Stimulated activated CD4-positive, alpha-beta T cell treated with anti-CD3 and anti-CD28 coated beads, Interleukin-12 subunit alpha, Interleukin-12 subunit beta, amount 100 ng/mL, for 4 hours (primary cell): ENCODE measurements at places on chromosomes 2 and 18.

GRCh38 chr2:12107321-12107720 is 360.9 kb downstream of the LPIN1 start:
- no peak for DNase-seq

GRCh38 chr18:24015639-24016631 is 1.4 kb downstream of the TTC39C start:
- DNase-seq = no peak

DNA sequence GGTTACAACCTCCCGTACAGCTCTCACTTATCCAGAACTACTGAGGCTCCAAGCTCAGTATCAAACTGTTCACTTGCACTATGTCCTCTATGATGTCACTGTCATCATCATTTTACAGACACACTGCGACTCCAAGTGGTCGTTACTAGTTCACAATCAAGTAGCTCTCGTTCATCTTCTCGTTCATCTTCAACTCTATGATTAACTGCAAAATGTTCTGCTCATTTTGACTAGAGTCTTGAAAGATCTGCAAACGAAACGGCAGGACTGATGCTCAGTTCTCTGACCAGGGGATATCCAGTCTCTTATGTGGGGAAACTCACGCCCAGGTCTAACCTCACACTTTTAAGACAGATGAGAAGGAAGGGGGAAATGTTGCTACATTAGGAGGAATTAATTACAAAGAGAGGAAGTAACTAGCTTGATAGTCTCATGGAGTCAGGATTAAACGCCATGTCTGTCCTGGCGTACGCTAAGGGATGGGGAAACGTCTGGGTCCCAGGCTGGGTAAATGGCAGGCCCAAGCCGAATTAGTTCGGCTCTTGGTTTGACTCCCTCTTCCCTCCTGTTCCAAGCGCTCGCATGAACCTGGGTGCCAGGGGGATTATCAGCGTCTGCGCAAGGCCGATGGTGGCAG is 794 bp upstream of the CHCHD5 start:
- DNase-seq = no peak

- DNase-seq = no peak
Observed at GRCh38 chr2:95574506-95574905, 17.3 kb upstream of the TRIM43 start.

DNA sequence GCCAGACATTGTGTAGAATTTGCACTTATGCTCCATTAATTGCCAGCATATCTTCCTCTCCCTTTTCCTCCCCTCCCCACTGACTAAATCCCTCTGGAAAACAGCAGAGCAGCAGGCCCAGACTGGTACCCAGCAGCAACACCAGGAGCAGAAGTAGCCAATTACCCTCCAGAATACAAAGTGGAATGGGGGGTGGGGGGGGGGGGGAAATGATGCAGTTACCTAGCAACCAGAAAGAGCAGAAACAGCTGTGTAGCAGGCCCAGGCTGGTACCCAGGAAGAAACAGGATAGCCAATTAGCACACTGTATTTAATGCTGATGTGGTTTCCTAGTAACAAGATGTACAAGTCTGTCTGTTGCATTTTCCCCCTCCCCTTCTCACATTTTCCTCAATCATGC is 52.3 kb downstream of the KLF7 start:
- DNase-seq = no peak

GRCh38 chr2:225290757-225291400 is 108.6 kb upstream of the NYAP2 start:
- DNase-seq = no peak

GRCh38 chr2:199955007-199955338 is 318 bp downstream of the TYW5 start:
- no peak for DNase-seq

DNA sequence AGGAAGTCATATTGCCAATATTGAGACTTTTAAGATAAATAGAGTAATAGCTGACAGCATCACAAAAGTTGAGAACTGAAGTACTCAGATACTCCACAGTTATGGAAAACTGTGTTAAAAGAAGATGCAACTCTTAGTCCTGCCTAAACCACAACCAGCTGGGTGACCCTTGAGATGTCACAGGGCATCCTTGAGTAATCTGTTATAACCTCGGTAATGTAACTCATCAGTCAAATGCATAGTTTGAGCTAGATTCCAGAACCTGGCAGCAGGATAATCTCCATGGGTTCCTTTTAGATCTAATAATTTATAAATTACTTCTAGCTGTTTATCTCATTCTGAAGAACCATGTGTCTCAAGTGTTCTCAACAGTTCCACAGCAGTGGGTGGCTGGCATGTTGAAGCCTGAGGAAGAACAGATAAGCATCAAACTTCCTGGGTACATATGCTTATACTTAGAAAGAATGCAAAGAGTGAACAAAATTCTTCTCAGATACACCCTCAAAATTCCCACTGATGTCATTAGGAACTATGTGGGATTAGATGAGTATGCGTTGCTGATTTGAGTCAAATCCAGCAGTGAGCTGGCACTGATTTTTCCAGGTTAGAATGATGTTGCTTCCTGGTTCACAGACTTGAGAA is 304.1 kb upstream of the ERBB4 start:
- no peak for DNase-seq

DNA sequence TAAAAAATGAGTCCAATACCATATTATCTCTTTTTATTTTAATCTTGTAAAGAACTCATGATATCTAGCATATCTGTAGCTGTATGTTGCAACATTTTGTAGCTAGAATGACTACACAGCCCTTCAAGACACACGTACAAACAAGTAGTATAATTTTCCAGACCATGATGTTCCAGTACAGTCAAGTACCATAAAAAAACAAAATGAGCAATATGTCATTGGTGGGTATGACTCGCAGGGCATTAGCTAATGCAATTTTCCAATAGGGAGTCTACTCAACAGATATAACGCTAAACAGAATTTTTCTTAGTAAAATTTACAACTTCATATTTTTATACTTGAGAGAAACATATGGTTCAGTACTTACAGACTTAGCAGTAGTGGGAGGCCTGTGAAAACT is 53.6 kb upstream of the UGP2 start:
- DNase-seq = no peak

- no peak for DNase-seq
Observed at GRCh38 chr2:98535971-98536677, 72.2 kb downstream of the COA5 start.

DNA sequence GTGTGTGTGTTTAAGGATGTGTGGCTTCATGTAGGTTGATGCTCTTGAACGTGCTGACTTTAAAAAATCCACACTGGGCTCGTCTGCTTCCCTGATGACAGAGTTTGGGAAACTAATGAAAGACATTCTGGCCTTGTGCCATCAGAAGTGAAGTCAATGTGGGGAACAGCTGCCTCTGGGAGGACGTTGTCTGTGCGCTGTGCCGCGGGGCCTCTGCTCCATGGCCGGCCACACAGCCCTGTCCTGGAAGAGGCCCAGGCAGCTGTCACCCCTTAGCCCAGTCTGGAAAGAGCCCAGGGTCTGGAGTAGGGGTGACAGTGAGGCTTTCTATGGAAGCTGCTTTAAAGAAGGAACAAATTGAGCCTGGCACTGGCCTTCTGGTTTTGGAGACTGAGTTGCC is 155.8 kb downstream of the SH3RF3 start:
- no peak for DNase-seq

GRCh38 chr2:209425471-209426071 is 1.7 kb downstream of the MAP2 start:
- DNase-seq = no peak

- DNase-seq = no peak
Observed at GRCh38 chr2:224400886-224401632, 848 bp downstream of the FAM124B start.

- DNase-seq = no peak
Observed at GRCh38 chr18:10453806-10454680, at the start of gene APCDD1. Gene APCDD1, plus strand, starts transcription at chr18:10454635. Its CDS starts 347 bp downstream, at chr18:10454982.

DNA sequence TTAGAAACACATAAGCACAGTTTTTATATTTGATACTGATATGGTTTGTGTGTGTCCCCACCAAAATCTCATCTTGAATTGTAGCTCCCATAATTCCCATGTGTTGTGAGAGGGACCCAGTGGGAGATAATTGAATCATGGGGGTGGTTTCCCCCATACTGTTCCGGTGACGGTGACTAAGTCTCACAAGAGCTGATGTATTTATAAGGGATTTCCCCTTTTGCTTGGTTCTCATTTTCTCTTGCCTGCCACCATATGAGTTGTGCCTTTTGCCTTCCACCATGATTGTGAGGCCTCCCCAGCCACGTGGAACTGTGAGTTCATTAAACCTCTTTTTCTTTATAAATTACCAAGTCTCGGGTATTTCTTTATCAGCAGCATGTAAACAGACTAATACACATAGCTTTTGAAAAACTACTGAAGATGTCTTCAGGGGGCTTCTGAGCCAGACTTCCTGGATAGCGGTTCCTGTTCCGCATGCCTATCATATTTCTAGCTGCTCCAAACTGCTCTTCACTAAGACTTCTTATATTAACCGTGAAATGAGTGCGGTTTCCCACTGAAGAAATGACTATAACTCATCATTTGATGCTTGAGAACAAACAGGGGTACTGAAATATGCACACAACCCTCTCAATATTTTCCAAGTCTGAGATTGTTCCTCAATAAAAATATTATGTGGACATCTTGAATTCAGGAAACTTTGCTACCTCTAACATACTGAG is 75.8 kb downstream of the SPHKAP start:
- no peak for DNase-seq

DNA sequence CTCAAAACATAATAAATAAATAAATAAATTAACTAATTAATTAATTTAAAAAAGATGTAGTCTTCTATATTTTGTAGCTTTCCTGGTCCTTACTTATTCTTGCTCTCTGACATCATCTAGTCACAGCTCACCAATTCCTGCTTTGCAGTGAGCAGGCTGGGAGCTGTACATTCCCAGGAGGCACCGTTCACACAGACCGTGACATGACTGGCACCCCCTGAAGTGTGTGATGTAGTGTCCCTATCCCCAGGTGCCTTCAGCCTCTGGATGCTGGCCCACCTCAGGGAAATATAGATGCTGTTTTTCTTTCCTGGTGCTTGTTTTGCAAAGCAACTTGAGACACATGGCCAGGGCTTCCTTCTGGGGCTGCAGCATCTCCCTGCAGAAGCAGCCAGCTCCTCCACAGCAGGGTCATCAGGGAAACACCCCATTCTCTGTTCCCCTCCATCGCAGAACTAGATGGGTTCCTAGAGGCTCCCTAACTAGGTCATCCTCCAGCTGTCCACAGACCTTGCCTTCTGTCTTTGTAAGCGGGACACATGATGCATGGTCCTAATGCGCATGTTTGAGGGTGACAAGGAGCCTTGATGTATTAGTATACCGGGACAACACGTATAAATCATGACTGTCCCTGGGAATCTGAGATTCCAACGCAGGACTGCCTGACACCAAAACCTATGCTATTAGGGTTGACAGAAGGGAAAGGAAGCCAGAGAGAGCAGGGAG is 76.4 kb downstream of the RHOB start:
- DNase-seq = no peak

DNA sequence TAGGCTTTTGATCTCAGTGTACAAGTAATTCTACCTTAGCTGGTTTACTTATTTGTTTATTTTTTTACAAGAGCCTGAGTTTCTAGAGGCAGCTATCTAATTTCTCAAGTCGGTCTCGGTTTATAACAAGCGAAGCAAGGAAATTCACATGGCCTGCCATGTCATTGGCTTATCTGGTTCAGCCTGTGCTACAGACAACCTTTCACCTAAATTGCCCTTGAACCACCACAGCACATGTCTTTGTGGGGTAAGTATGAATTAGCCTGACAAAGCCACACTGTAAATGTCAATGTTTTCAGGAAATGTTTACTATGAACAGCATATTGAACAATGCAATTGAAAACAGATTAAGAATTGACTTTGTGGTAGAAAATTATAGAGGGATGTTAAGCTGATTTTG is 167.1 kb downstream of the PID1 start:
- DNase-seq = no peak

DNA sequence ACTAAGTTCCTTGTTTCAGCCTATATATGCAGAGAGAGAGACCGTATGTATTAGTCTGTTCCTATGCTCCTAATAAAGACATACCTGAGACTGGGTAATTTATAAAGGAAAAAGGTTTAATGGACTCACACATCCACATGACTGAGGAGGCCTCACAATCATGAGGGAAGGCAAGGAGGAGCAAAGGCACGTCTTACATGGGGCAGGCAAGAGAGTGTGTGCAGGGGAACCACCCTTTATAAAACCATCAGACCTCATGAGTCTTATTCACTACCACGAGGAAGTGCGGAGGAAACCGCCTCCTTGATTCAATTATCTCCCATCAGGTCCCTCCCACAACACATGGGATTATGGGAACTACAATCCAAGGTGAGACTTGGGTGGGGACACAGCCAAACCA is 73.8 kb downstream of the TMEM18 start:
- no peak for DNase-seq
